Inflammatory macrophage treated with lipopolysaccharide for 1 hour (primary cell): ENCODE measurements at places on chromosomes 16 and 17.
A peak's percentile ranks its signal among the peaks of the same experiment; 100 is the strongest.

GRCh38 chr17:38671939-38672720 is 2.6 kb downstream of the EPOP start:
- DNase-seq, result no peak

DNA sequence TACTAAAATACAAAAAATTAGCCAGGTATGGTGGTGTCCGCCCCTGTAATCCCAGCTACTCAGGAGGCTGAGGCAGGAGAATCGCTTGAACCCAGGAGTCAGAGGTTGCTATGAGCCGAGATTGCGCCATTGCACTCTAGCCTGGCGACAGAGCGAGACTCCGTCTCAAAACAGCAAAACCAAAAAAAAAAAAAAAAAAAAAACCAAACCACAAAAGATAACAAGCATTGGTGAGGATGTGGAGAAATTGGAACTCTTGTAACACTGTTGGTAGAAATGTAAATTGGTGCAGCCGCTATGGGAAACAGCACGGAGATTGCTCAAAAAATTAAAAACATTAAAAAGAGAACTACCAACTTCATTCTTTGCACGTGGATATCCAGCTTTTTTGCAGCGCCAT is 119.4 kb downstream of the OR1D5 start:
- DNase-seq, result peak; percentile 18

DNA sequence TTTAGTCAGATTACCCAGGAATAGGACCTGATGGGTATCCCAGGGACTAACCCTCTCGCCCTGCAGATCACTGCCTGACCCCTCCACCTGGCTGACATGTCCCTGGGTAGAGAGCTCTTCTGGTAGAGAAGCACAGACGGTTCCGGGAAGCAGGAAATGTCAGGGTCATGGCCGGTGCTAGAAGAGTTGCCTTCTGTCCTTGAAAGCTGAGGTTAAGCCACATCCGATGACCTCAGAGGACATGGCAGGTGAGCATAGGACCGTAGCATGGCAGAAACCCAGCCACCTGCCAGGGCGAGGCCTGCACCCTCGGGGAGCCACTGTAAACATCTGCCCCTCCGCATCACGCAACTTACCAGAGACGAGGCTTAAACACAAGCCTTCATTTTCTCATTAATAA is 483.7 kb downstream of the SOX9 start:
- DNase-seq, result no peak

- peak; percentile 31 for DNase-seq
Observed at GRCh38 chr17:51374209-51374608, 113.9 kb downstream of the UTP18 start.

DNA sequence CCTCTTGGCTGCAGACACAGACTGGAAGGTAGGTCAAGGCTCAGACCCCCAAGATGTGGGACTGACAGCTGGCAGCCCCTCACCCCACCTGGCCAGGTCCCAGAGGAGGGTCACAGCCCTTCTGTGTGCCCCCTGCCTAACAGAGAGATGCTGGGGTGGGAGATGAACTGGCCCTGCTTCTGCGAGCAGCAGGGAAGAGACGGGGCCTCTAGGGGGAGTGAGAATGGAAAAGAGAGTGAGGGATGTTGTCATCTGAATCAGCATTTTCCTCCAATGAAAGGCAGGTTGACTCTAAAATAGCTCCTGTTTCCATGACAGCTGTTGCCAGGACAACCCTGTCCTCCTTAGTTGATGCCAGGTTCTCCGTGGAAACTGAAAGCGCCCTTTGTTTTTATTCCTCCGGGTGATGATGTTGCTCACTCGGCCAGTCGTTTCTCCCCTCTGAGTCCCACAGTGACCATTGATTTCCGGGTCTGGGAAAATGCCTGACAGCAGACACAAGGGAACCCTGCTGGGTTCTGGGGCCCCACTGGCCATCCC is 4.9 kb upstream of the NDRG4 start:
- peak; percentile 16 for DNase-seq

DNA sequence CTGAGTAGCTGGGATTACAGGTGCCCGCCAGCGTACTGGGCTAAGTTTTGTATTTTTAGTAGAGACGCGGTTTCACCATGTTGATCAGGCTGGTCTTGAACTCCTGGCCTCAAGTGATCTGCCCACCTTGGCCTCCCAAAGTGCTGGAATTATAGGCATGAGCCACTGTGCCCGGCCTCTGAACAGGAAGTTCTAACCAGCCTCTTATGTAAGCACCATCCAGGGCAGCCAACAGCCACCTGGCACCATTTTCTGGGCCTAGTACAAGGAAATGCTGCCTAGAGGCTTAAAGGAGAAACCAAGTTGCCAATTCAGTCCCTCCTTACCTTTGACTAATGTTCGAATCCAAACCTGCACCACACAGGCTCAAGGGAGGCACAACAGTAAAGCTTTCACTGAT is 8.5 kb upstream of the SLC39A11 start:
- DNase-seq, result no peak

DNA sequence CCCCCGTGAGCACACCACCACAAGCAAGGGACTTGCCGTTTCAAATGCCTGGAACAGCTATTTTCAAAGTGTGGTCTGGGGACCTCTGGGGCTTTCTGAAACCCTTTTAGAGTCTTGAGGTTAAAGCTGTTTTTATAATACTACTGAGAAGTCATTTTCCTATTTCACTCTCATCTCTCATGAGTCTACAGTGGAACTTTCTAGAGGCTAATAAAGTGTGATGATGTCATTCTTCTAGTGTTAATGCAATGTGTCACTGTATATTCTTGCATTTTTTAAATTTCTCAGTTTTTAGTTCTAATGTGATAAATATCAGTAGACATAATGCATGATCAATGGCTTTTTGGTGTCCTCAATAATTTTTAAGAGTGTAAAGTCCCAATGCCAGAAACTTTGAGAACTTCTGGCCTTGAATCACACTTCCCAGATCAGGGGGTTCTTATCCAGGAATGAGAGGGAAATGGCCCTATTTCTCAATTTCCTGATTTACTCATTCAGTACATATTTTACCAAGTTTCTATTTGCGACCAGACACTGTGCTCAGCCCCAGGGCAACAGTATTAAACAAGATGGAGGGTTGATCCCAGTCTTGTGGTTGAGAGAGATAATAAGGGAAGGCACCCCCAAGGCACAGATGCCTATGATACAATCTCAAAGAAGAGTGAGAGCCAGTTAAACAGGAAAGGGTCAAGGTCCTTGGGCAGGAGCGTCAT is 444.0 kb downstream of the HS3ST3B1 start:
- peak; percentile 74 for DNase-seq

DNA sequence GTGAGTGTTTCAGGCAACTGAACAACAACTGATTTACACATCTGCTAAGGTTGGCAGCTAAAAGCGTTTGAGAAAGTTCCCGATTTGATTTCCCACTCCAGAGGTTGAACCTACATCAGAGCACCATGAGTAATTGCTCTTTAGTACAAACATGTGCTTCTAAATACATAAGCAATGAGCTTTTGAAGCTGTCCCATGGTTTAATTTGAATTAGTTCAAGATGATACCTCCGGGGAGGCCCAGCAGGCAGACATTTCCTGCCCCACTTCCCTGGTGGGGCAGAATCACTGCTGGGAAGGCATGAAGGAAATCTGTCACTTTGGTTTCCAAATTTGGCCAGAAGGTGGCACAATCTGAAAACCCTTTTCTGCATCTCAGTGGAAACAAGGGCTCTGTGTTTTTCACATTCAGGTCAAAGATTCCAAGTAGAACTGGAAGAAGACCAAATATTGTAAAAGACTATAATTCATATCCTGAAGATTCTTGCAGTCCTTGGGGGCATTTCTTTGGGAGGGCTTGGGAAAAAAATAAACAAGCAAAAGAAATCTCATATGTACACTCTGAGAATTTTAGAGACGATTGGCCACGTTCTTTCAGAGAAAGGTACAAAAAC is 176.2 kb upstream of the FAM20A start:
- peak; percentile 39 for DNase-seq

DNA sequence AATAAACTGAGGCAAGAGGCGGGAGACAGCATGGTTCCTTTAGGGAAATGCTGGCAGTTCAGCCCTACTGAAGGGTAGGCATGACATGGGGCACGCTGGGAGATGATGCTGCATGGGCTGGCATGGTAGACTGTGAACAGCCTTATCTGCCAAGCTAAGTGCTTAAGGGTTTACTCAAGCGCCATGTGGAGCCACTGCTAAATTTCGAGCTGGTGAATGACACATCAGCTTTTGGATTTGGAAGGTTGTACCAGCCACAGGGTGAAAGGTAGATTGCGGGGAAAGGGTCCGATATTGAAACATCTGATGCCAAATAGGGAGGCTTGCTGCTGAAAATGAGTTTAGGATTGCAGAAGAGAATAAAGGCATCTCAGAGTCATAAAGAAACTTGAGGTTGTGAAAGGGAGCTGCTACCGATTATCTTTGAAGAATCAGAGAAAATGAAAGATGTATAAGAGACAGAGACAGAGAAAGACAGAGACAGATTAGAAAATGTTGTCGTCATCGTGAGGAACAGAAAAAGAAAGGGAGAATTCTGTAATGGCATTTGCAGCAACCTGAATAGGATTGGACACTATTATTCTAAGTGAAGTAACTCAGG is 16.3 kb downstream of the PIK3R5 start:
- DNase-seq, result no peak

DNA sequence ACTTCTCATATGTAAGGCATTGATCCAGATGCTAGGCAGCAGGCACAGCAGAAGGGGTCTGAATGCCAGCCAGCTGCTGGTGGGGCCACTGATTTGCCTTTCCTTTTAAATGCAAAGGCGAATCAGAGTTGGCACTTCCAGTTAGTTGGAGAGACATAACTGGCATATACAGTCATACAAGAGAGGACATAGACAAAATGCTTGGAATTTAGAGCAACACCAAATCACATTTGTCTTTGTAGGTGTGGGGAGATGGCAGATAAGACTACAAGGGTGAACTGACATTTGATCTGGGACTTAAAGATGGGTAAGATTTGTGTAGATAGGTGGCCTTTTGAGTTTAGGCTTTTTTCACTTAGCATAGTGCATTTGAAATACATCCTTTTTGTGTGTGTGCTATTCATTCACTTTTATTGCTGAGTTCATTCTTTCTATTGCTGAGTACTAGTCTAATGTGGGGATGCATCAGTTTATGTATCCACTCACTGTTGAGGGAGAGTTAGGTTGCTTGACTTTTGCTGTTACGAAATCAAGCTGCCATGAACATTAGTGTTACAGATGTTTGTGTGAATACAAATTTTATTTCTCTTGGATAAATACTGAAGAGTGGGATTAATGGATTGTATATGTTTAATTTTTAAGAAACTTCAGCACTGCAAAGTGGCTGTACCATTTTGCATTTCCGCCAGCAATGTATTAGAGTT is 74.1 kb downstream of the SPECC1 start:
- DNase-seq, result no peak

- peak; percentile 99 for DNase-seq
Observed at GRCh38 chr16:84175350-84176081, 11.3 kb downstream of the TAF1C start.

- DNase-seq, result no peak
Observed at GRCh38 chr16:25038239-25038954, 23.2 kb upstream of the ARHGAP17 start.

DNA sequence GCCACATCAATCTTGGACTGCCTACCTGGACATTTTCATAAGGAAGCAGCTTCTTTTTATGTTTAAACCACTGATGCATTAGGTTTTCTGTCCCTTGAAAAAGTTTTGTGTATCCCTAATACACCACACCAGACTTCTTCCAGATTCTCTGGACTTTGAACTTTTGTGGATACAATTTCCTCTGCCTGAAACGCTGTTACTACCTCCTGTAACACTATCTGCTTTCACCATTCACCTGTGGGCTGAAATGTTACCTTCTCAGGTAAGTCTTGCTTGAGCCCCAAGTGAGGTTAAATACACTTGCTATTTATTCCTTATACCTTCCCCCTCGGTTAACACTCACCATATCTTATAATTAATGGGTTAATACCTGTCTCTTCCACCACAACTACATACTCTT is 2.7 kb downstream of the ZZEF1 start:
- no peak for DNase-seq

- no peak for DNase-seq
Observed at GRCh38 chr17:82636626-82637598, 11.3 kb downstream of the WDR45B start.

DNA sequence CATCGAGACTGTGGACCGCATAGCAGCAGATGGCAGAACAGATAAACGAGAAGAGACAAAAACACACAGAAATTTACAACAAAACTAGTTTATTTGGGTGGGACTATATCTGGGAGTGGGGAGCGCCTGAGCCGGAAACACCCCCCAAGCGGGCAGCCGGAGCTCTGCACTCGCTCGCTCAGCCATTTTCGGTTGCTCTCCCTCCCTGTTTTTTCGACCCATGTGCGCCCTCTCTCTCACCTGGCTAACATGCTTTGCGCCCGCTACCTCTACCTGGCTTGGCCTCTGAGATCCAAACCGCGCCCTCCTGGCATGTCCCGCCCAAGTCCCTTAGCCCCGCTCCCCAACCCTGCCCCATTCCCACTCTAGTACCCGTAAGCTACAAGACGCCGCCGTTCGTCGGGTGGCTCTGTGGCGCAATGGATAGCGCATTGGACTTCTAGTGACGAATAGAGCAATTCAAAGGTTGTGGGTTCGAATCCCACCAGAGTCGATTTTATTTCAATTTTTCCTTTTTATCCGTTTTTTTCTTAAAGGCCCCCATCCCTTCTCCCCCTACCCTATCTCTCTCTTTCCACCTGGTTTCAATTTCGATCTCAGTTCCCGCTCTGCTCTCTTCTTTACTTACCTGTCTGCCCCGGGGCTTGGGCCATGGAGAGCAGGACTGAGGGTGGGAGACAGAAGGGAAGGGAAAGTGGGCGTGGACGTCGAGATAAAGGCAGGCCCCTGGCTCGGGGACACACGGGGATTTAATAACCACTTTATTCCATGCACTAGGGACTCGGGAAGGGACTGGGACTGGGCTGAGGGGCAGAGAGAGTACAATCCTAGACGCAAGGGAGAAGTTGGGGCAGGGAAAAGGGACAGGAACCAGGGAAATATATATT is 2.4 kb upstream of the ALOXE3 start:
- peak; percentile 58 for DNase-seq

DNA sequence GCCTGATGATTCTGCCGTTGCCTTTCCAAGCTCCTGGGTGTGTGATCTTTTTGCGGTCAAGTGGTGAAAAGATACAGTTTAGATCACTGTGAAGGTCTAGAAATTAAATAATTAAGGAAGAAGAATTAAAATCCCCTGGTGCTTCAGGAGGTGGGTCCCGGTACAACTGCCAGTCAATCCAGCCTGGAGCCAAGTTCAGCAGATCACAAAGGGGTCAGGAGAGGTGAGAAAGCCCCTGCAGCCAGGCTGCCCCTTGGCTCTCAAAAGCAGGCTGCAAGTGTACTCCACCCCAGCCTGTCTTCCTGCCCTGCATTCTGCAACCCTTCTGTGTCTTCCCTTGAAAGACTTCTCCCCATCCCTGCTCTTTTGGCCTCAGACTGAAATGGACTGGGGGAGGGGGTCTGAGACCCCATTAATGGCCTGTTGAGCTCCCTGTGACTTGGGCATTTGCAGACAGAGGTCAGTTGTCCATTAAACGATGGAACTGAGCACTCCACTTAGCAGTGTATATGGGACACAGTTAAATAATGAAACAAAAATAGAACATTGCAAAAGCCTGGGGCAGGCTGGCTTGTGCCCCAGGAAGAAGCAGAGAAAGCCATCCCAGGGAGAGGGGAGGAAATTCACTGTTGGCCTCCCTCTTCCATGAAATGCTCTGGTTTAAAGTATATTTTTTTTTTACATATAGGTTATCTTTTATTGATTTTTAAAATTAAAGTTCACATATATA is 15.1 kb downstream of the CACNG5 start:
- DNase-seq, result no peak

GRCh38 chr16:23999663-24000062 is 163.9 kb downstream of the PRKCB start:
- no peak for DNase-seq
